ENCODE measurements at places on chromosomes 3 and 15. TPM values are rescaled to one million over a fixed set of nuclear protein-coding genes. Genes with fewer than 3 reads are reported as not detected.

The MCTP2 gene
- total RNA-seq, result 25.2 TPM

The AGBL1 gene
- 0.04 TPM for total RNA-seq

The RAD51 gene
- 73.5 TPM for total RNA-seq

The SPINK8 gene
- not detected for total RNA-seq

The GOLGA6L2 gene
- total RNA-seq, result not detected

The ECT2 gene
- total RNA-seq, result 40.6 TPM

The WNT7A gene
- 0.11 TPM for total RNA-seq

The RPUSD2 gene
- 11.0 TPM for total RNA-seq

The KLHL40 gene
- total RNA-seq, result not detected

The PLSCR5 gene
- not detected for total RNA-seq

The XCR1 gene
- not detected for total RNA-seq

The SNTN gene
- not detected for total RNA-seq

The TOPBP1 gene
- 94.6 TPM for total RNA-seq

The NLGN1 gene
- total RNA-seq, result not detected

The PLSCR2 gene
- 0.25 TPM for total RNA-seq

The HDAC11 gene
- total RNA-seq, result 3.4 TPM

The ACTC1 gene
- not detected for total RNA-seq

The CPNE9 gene
- total RNA-seq, result 0.30 TPM

The ANKRD34C gene
- total RNA-seq, result not detected

The KBTBD13 gene
- total RNA-seq, result not detected

The RPS17 gene
- total RNA-seq, result 3,294 TPM

The U2SURP gene
- total RNA-seq, result 248 TPM

The FBN1 gene
- total RNA-seq, result 0.56 TPM

The STAC gene
- 0.27 TPM for total RNA-seq

The SOX14 gene
- not detected for total RNA-seq

The HDGFL3 gene
- 5.0 TPM for total RNA-seq

The SETD2 gene
- 35.8 TPM for total RNA-seq
